ENCODE measurements at places on chromosomes 12 and 14.

DNA sequence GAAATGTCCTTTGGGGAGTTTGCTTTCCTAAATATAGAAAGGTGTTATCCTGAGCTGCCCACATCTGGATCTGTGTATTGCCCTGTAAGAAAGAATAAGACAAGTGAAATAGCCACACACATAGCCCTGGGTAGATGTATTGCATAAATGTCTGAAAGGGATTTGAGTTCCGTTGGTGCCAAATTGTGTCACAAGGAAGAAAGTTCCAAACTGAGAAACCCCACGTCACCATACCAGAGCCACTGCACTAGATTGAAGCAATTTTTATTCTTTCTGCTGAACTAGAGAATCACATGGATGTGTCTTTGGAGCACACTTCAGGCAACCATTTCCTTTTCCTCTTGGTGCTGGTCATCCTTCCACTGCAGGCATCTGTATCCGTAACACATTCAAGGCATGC is 5.0 kb downstream of the RNASE9 start:
- no peak for DNase-seq

DNA sequence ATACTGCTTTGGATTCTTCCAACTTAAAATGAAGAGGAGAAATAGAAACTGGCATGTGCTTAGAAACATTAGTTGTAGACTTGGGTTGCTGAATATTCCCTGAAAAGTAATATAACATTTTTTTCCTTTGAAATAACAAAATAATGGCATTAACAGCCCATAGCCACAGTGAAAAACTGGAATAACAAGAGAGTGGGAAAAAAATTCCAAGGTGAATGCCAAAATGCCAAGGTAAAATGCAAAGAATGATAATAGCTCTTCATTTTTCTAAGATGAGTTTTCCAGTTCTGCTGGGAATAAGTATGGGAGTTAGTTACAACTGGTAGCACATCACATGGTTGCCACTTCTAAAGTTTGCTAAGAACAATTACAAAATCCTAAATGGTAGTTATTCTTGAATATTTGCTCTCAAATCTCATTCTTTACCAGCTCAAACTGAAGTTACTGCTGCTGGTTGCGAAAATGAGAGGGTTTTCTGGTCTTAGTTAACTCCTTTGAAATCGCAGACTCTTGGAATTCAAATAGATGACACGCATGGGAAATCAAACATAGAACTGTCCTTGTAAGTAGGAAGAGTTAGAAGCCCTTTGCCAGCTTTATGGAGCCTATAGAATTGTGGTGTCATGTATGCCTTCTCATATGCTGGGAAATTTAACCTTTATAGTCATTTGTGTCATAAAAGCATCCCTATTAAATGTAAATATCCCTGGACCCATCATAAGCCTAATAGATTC is 165.0 kb upstream of the DCN start:
- no peak for DNase-seq

GRCh38 chr14:57091030-57091608 is 177.6 kb downstream of the EXOC5 start:
- DNase-seq, result no peak

GRCh38 chr14:95808371-95808770 is 68.3 kb upstream of the TUNAR start:
- no peak for DNase-seq

DNA sequence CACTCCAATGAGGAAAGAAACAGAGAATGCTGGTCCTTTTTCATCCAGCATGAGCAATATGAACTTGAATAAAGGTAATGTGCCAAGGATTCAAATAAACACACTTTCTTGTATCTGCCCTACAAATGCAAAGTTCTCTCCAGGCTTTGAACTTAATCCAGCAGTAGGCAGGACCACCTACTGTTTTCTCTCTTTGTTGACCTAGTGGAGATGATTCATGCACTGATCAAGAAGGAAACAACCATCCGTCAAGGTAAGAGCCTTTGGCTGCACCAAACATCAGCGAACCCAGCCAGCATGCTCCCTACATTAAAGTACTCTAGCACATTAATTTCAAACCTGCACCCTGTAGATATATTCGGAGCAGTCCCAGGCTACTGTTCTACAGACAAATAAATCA is 489.3 kb downstream of the GALC start:
- no peak for DNase-seq

- DNase-seq, result no peak
Measured at GRCh38 chr12:115185506-115185905, 501.5 kb upstream of the TBX3 start.

DNA sequence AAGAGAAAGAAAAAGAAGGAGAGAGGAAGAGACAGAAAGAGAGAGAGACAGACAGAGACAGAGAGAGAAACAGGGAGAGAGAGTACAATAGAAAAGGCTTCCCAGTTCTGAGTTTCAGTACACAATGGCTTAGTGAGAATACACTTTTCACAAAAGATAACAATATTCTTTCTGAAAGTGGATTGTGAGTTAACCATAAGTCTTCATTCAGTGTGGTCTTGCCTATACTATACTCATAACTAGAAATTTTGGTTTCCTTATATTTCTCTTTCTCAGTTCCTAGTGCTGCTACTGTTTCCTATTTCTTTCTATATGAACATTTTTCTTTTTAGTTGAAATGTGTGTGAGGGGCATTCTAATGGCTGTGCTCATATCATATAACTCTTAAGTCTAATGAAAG is 9.3 kb downstream of the CD163L1 start:
- no peak for DNase-seq

DNA sequence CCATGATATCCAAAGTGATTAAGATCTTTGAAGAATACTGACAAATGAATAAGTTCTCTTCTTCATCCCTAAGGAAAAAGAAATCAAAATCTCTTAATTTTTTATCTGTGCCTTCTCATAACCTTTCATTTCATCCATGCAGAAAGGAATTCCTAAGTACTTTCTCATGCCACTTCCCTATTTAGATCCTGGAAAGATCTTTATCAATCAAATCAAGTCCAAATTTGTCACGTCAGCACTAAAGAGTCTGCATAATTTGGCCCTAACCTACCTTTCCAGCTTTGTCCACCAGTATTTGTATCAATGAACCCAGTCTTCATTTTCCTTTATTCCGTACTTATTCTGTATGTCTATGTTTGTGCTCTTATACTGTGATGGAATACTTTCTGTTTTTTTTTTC is 41.2 kb downstream of the VEZT start:
- DNase-seq, result no peak

DNA sequence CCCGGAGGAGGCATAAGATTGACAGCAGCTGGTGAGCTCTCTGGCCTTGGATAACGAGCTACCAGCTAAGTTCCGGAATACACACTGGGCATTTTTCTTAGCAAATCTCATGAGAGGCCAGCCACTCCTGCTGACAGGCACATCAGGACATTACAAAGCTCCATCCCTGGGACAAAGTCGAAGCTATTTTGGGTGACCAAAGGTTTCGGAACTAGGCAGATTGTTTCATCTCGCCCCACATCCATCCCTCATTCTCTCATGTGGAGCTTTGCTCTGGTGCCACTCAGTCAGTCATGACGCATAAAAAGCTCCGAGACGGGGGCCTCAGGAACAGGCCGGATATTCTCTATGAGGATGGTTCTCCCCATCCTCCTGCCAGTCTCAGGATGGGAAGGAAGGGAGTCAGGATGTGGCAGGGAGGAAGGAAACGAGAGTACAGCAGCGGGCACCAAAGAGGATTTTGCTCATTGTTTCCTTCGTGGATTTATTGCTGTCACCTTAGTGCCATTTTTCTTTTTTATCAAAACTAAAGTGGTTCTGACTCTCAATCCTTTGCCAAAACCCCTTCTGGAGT is 253.1 kb upstream of the FKBP4 start:
- DNase-seq, result no peak

- no peak for DNase-seq
Measured at GRCh38 chr14:91873471-91874415, 6.4 kb upstream of the TC2N start.

GRCh38 chr12:109160433-109160832 is 44.0 kb downstream of the ACACB start:
- no peak for DNase-seq

DNA sequence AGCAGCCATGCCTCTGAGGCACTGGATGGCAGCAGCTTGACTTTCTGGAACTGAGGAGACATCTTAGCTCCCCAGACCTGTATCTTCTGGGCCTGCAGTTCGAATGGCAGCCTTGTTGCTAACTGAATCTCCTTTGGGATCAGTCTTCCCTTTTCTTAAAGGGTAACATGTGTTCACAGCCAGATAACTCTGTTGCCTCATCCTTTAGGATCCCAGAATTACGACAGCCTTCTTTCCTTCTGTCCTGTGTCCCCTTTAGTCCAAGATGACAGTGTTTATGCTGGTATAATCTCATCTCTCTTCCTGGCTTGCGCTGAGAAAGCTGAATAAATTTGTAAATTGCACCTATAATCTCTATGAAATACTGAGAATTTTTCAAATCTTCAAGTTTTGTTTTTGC is 9.1 kb upstream of the ERC1 start:
- DNase-seq, result no peak

DNA sequence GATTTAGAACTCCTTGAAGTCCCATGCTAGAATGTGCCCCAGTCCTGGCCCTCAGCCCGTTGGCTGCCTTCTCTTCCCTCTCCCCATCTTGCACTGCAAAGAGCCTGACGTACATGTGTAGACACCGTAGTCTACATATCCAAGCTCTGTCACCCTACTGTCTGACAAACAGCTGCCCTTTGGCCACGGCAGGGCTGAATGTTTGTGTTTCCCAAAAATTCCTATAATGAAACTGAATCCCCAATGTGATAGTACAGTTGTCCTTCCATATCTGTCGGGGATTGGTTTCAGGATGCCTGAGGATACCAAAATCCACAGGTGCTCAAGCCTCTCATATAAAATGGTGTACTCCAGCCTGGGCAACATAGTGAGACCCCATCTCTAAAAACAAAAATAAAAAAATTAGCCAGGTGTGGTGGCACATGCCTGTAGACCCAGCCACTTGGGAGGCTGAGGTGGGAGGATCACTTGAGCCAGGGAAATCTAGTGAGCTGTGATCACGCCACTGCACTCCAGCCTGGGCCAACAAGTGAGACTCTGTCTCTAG is 12.3 kb upstream of the TFCP2 start:
- no peak for DNase-seq

- DNase-seq, result no peak
Measured at GRCh38 chr14:69845787-69846186, 33.4 kb upstream of the SMOC1 start.

- DNase-seq, result no peak
Measured at GRCh38 chr12:26740991-26741390, 92.0 kb downstream of the ITPR2 start.

DNA sequence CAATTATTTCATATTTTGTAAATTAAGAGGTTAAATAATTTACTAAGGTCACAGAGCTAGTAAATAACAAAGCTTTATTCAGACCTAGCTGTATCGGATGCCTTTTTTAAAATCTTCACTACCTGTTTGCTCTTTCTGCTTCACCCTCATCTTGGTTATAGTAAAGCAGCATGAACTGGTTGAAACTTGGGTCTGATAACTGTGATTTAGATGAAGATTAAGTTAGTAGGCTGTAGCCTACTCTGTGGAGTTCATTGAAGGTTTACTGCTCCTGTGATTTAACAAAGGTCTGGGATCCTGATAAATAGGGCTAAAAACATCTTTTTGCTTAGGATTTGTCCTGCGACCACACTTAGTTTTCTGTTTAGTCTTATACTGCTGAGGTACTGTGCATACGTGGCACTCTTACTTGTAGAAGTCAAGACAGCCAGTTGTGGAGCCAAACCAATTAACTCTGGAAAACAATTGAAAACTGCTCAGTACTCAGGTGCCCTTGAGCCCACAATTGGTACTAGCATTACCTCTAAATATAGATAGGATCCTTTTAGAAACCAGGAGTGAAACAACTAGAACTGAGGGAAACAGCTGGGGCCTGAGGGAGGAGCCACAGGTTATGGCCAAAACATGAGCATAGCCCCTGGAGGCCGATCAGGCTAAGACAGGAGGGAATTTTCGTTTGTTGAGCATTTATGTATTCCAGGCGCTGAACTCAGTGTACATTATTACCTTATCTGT is 2.3 kb downstream of the SPATS2 start:
- DNase-seq, result no peak

DNA sequence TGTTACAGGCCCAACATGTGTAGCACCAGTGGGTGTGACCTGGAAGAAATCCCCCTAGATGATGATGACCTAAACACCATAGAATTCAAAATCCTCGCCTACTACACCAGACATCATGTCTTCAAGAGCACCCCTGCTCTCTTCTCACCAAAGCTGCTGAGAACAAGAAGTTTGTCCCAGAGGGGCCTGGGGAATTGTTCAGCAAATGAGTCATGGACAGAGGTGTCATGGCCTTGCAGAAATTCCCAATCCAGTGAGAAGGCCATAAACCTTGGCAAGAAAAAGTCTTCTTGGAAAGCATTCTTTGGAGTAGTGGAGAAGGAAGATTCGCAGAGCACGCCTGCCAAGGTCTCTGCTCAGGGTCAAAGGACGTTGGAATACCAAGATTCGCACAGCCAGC is 8.6 kb downstream of the BCL2L14 start:
- no peak for DNase-seq

- DNase-seq, result no peak
Measured at GRCh38 chr14:48586099-48586498, 910.7 kb upstream of the MDGA2 start.

DNA sequence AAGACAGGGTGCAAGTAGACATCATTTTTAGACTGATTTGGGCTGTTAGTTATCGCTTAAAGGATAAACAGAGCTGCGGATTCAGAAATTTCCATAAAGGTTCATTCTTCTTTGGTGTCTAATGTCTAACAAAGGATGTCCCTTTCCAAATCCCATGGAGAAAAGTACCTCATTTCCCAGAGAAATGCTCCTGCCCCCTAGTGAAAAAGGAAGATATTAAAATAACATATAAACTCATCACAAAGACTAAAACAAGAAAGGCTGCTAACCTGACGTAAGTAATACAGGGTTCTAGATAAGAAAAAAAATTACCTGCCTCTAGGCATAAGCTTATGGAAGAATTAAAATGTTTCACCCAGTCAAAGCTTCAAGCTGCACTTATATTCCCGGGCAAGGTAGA is 22.8 kb downstream of the ARMH4 start:
- no peak for DNase-seq

- no peak for DNase-seq
Measured at GRCh38 chr12:25421651-25422167, 131.4 kb downstream of the LMNTD1 start.
